ENCODE measurements at places on chromosomes 1 and 21.

- DNase-seq = no peak
Observed at GRCh38 chr1:23163395-23163794, 5.3 kb downstream of the LUZP1 start.

DNA sequence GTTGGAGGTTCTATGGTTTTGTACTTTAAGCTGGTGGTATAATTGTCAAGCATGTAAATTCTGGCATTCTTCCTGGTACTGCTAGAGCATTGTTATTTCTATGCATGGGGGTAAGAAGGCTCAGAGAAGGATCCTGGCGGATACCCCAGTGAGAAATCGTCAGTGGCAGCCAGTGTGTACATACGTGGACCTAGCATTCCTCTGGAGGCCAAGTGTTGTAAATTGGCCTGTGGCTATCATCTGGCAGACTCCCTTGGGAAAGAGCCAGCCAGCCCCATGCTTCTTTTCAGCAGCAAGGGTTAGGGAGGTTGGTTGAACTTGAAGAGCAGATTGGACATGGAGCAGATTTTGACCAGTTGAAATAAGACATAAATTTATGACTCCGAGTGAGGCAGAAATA lies 5.2 kb upstream of the AGO3 start:
- DNase-seq = no peak

DNA sequence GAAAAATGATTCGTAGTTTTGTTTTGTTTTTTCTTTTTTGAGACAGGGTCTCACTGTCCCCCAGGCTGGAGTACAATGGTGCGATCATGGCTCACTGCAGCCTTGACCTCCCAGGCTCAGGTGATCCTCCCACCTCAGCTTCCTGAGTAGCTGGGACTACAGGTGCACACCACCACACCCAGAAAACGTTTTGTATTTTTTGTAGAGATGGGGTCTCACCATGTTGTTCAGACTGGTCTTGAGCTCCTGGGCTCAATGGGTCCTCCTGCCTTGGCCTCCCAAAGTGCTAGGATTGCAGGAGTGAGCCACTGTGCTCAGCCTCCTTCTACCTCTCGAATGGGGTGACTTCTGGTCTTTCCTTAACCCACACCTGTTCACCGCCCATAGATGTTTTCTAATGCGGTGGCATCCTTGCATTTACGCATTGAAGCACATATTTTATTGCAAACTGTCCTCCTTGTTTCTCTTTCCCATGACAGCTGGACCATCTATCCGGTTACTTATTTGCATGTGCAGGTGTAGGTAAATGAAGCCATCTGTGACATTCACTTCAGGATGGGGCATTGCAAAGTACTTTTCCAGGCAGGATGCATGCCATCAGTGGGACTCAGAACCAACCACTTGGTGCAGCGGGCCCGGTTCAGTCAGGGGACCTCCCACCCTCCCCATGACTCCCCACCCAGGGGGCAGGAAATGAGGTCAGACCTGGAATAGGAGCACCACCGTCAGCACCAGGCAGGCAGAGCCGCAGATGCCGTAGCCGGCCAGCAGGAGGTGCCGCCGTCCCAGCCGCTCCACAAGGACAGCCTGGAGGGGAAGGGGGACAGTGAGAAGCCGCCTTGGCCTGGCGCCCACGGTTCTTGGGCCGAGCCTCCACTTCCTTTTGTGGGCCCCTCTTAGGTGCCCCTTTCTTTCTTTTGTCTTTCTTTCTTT lies 16.5 kb downstream of the SLC2A7 start:
- DNase-seq = no peak

- no peak for DNase-seq
Observed at GRCh38 chr1:236861560-236862218, 66.6 kb downstream of the MTR start.

- no peak for DNase-seq
Observed at GRCh38 chr1:229023651-229024300, 247.1 kb upstream of the RAB4A start.

GRCh38 chr1:35971601-35972000 lies 40.7 kb downstream of the AGO3 start:
- no peak for DNase-seq

GRCh38 chr1:222060210-222060916 lies 318.5 kb upstream of the DUSP10 start:
- no peak for DNase-seq

- peak; percentile 69 for DNase-seq
Observed at GRCh38 chr21:45292399-45293219, 4.9 kb upstream of the POFUT2 start.

DNA sequence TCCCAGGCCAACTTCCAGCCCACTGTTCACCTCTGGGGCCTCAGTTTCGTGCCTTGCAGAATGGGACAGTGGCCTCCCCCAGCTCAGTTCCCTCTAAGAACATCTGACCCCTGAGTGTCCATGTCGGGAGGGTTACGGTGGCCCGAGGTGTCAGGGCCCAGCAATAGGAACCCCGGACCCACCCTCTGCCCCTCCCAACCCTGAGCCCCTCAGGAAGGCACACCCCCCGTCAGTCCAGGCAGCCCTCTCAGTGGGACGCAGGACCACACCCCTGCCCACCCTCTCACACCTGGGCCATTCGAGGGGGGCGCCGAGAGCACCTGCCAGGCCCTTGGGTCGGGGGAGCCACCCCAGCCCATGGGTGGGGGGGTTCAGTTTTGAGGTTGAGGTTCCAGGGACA lies 447 bp downstream of the TTC34 start:
- no peak for DNase-seq

DNA sequence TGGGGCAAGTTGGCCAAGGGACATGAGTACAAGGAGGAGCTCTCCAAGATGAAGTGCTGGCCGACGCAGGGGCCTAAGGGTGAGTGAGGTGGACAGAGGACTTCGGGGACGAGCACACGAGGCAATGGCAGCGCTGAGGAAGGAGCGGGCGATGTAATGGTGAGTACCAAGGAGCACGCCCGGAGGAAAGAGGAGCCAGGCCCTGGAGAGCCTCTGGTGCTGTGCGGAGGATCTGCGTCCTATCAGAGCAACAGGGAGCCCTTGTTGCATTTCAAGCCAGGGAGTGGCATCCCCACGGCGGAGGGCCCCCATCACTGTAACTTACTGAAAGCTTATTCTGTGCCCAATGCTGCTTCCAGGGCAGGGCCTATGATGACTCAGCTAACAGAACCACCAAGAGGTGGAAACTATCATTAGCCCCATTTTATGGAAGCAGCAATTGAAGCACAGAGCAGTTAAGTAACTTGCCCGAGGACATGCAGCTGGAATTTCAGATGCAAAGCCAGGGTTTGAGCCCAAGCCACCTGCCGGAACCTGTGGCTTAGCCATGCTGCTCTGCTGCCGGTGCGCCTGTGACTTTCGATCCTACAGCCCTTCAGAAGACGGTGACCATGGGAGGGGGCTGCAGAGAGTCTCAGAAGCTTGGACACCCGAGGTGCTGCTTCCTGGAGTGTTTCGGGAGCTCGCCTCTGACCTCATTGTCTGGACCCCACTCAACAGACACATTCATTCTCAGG lies 17.6 kb upstream of the AJAP1 start:
- DNase-seq = no peak

DNA sequence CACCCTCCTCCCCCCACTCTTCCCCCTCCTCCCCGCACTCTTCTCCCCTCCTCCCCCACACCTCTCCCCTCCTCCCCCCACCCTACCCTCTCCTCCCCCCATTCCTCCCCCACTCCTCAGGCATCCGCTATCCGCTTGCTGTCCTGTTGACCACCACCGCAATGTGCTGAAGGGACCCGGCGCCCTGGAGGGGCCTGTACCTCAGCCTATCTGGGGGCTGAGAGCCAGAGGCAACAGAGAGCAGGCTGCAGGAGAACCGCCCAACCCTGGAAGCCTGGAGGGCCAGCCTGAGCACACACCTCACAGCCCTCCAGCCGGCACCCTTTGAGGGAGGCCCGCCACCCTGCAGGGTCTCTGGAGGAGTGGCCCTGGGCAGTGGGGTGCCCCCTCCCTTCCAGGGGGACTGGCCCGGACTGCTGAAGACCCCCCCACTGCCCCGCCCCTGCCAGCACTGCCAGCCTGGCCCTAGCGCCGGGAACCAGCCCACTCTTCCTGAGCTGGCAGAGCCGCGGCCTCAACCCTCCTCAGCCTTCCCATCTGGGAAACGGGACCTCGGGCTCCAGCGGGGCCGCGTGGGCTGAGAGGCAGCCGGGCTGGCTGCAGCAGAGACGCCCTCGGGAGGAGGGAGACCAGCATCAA lies 1.2 kb downstream of the C1QTNF12 start:
- DNase-seq = no peak

- no peak for DNase-seq
Observed at GRCh38 chr1:43997295-43997999, 6.0 kb downstream of the CCDC24 start.

DNA sequence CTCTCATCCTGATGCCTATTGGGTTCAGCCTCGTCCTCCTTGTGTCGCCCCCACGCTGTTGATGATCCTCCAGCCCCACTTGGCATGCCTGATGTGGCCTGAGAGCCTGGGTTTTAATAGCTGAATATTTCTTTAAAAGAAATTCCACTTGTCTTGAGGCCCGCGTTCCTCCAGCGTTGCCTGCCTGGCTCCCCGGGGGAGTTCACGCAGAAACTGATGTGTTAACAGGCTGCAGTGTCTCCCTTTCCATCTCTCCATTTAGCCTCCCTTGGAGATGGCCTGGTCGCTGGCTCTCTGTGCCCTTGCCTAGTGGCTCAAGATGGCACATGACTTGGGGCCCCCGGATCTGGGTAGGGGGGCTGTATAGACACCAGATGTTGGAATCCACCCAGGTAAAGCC lies 9.5 kb downstream of the ACTL8 start:
- no peak for DNase-seq

GRCh38 chr1:115327270-115327669 lies 10.8 kb downstream of the NGF start:
- DNase-seq = no peak

DNA sequence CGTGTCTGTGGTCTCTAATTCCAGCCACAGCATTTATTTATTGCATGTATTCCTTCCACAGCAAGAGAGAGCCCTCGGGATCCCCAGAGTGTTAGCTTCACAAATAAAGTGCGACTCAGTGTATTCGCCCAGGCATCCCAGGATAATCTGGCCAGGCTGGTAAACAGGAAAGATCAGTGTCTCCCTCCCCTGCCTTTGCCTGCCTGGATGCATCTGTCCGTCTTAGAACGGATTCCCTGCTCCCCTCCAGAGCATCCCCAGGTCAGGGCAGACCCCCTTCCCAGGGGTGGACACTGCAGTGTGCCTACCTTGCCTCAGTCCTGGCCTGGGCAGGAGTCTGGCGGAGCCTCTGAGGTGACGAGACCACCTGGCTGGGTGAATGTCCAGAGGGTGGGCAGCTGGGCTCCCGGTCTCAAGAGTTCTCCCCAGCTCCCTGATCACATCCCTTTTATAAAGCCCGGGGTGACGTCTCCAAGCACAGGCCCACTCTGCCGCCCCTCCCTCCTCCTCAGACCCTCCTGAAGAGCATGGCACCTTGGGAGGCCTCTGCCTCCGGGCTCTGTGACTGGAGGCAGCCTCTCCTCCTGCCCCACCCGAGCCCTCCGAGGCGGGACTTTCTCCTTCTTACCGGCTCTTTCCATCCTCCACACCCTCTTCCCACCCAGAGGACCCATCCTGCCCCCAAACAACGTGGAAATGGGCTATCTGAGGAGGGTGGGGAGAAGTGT lies at the start of gene KISS1:
Gene KISS1 (minus strand): TSS at position 424 of the 728 bp plus-strand sequence. CDS start 3,615 bp downstream, outside the sequence.
- no peak for DNase-seq

DNA sequence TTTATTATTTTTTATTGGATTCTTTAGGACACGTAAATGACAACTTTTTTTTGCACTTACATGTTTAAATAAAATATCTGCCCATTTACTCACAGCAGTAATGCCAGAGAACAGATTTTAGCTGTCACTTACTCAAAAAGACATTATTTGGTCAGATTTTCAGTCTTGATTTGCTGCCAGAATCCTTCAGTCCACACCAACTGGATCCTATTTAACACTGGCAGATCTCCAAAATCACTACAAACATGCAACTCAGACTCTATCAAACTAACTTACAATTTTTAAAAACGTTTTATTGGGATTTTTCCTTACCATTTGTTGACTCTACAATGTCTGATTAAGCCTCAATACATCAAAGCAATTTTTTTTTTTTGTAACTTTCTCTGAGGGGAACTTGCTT lies 11.1 kb downstream of the ATP6V1G3 start:
- DNase-seq = no peak

DNA sequence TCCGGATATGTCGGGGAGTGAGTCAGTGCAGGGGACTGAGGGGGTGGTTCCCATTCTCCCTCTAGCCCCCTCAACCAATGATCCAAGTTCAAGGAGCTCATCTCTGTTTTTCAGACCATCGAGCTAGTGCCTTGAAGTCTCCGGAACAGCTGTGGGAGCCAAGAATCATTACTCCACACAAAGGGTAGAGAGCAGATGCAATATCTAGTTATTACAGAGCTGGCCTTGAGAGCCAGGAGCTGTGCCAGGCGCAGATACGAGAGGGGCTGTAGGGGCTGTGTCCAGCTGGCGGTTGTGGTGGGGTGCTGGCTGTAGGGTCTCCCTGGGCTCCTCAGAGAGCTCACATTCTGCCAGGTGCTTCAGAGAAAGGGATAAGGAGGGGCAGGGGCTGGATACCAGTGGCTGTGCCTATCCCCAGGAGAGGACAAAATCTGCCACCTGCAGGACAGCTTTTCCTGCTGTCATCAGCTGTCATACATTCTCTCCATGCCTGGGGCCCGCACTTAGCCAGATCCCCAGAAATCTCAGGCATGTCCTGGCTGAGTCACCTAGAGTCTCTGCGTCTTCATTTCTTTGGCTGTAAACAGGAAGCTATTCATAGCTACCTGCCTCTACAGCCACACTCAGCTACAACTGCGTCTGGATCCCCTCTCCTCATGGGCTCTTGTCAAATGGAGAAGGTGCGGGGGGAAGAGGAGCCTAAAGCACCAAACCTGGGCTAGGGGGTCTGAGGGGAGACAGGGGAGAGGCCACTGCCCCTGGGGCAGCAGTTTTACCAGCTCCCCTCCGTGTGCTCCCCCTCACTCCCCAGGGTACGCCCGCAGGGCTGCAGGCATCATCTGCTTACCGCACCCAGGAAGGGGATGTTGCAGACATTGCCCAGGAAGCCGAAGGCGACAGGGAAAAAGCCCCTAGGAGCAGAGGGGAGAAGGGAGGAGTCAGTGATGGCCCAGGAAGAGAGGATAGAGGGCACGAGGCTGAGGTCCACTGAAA lies 2.4 kb upstream of the KISS1 start:
- no peak for DNase-seq

- DNase-seq = no peak
Observed at GRCh38 chr21:33774551-33774950, 132.2 kb downstream of the ITSN1 start.

GRCh38 chr1:151145304-151146071 lies 943 bp downstream of the SEMA6C start:
- no peak for DNase-seq

DNA sequence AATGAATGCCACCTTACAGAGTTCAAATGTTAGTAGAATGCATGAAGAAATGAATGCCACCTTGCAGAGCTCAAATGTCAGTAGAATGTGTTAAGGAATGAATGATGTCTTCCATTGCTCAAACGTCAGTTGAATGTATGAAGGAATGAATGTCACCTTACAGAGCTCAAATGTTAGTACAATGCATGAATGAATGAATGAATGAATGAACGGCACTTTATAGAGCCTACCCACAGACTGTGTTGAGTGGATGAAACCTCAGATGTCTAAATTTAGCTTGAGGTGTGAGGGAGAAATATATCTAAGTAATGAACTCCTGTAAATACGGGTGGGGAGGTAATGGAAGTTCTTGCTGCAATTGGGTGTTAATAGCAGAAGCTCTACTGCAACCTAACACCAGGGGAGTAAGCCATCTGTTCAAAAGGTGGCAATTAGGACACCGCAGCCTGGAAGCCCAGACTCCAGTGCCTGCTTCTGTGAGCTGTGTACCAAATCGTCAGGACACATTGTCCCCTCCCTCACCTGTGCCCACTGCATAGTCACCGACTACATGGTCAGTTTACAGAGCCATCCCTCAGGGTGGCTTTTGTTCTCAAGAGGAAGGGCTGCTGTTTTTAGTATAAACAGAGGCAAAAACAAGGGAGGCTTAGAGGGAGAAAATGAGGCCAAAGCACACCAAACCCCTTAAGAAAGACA lies 26.7 kb downstream of the SUSD4 start:
- DNase-seq = no peak

Data from anterior cingulate cortex (tissue), 58 donors.